NCI-H446 treated with DMSO at 0.1 percent for 48 hours (cell line): ENCODE measurements at places on chromosomes 3 and 15.
A peak's percentile ranks its signal among the peaks of the same experiment; 100 is the strongest.

- peak; percentile 78 for DNase-seq
Measured at GRCh38 chr15:66452971-66453580, 44.5 kb downstream of the SNAPC5 start.

DNA sequence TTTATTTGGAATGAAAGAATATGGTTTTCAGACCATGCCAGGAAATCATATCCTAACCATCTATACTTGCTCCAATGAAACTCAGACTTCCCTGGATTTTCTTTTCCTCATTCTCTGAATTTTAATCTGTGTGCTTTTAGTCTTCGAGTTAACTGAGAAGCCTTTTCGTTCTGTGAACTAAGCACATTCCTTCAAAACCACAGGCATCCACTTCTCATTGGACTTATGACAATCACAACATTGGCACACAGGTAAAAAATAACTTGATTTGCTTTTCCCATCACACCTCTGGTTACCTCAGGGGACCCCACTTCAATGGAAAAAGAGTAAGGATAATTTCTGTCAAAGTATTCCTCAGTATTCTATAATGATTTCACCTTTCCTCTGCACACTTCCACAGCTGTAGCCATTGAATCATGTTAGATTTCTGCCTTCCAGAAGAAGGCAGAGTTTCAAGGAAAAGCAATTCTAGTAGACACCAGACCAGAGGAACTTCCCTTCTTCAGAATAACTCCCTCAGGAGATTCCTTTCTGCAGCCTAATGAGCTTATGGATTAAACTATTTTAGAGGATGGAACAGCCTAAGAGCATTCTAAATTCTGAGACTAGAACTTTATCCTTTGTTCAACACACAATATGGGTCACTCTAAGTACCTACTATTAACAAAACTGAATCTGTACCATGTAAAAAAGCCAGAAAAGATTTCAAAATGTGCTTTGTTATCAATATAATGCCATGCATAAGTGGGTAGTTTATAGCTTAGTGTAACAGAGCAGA, 15.9 kb downstream of the COMMD2 start:
- no peak for DNase-seq

GRCh38 chr3:7543294-7543880, 682.5 kb downstream of the GRM7 start:
- DNase-seq: no peak

DNA sequence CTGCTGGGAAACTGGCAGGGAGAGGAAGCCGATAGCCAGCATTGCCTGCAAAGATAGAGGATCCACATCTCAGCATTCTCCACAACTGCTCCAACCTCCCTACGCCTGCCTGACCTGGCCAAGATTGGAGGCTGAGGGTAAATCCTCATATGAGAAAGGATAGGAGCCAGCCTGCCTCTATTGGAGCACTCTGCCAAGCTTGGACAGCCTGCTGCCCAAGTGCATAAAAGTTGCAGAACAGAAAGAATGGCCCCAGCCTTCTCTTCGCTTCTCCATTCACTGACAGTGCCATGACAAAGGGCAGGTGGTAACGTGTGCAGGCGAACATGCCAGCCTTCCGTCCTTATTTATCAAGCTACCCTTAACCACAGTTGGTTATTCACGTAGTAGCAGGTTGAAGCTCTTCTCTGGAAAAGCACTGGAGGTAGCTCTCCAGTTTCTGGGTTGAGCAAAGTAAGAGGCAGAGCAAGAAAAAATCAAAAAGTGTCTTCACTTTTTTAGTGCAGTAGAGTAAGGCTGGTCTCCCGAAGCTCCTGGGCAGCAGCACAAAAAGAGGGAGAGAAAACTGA, 4.3 kb downstream of the BMF start:
- DNase-seq: no peak

DNA sequence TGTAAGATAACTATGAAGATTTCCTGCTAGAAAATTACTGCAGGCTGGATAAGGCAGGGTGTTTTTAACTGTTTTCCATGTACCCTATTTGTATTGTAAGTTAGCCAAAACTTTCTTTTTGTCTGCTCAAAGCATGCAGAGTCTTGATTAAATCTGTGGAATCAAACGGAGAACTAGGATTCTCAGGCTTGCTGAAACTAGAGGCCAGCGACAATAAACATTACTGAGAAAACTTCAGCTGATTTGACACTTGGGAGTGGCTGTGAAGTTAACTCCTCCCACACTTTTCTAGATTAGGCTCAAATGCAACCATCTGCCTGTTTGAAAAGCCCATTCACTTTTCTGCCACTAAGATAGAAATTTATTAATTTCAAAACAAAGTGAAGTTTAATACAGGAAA, 153.2 kb upstream of the FRMD4B start:
- no peak for DNase-seq

- DNase-seq: no peak
Measured at GRCh38 chr3:34219556-34219955, 421.1 kb downstream of the PDCD6IP start.

DNA sequence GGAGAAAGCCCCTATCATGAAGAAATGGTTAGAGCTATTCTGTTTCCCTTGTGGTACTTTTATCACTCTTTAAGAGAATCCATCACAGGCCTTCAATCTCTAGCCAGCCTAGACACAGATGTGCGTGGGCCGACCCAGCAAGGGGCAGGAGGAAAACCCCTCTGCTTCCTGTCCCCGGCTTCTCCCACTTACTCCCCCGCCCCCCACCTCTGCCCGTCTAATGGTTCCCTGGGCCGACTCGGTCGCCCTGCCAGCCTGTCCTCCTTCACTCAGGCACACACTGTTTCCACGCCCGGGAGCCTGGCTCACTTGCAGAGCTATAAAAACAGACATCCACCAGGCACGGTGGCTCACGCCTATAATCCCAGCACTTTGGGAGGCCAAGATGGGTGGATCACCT, 58.3 kb upstream of the TFRC start:
- DNase-seq: no peak

GRCh38 chr3:142844339-142844977, 44.4 kb downstream of the PCOLCE2 start:
- peak; percentile 33 for DNase-seq

GRCh38 chr3:178498871-178499270, 37.4 kb upstream of the KCNMB2 start:
- no peak for DNase-seq

DNA sequence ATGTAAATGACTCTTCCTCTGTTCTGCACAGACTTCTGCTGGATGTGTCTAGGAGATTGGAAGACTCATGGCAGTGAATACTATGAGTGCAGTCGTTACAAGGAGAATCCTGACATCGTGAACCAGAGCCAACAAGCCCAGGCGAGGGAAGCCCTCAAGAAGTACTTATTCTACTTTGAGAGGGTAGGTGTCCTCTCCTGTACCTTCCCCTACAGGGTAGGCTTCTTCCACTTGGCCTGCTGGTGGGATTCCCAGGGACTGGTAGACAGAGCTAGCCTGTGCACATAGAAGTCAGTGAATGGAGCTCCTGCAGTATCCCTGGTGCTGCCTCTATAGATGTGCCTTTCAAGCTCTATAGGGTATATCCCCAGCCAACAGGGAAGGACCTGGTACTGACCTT, 10.6 kb upstream of the P4HTM start:
- no peak for DNase-seq

- peak; percentile 88 for DNase-seq
Measured at GRCh38 chr15:70111203-70112073, 13.7 kb upstream of the TLE3 start.

DNA sequence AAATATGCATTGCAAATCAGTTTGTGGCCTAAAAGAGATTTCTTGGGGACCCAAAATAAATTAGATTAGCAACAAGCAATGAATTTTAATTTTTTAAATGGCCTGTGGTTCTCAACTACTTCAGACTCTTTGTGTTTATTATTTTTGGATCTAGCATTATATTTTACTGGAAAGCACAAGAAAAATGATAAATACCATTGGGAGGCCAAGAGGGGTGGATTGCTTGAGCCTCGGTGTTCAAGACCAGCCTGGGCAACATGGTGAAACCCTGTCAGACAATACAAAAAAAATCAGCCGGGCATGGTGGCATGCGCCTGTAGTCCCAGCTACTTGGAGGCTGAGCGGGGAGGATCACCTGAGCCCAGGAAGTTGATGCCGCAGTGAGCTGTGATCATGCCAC, 13.6 kb downstream of the LACTB start:
- no peak for DNase-seq

GRCh38 chr3:37953707-37954394, 36.7 kb upstream of the VILL start:
- DNase-seq: no peak

DNA sequence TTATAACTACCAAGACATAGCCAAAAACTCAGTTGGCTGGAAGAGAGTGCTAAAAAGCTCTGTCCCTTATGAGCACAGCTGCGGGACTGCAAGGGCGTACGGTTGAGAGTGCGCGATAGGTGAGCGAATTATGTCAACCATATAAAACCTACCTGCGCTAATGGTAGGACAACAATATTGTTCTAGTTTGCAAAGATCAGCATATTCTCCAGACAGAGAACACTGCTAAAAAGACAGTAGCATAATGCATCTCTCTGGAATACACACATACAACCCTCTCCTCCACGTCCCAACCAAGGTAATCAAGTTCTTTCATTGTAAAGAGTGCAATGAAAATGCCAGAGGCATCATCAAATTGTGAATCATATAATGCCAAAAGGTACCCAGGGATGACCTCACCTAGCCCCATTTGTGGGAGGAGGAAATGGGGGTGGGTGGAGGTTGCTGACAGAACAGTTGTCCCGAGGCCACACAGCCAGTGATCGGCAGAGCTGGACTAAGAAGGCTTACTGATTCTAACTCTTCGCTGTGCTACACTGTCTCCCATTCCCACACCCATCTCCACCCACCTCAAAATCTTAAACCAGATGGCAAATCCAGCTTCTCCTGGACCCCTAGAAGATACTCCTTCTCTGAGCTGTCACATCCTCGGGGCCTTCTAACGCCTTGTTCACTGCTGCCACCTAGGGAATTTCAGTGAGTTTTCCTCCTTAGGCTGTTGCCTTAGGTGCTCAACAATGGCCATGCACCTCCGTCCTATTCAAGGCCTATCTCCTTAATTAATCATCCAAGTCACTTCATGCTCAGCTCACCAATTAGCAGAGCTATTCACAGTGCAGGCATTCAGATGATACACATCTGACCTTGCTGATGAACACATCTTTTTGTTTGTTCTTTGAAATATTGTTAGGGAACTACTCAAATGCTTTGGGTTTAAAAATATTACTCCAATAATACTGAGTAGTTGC, 60.7 kb downstream of the RPL22L1 start:
- DNase-seq: peak; percentile 26

- no peak for DNase-seq
Measured at GRCh38 chr3:53939086-53939582, 47.5 kb upstream of the SELENOK start.

GRCh38 chr3:25448750-25449692, 21.0 kb downstream of the RARB start:
- DNase-seq: peak; percentile 69

DNA sequence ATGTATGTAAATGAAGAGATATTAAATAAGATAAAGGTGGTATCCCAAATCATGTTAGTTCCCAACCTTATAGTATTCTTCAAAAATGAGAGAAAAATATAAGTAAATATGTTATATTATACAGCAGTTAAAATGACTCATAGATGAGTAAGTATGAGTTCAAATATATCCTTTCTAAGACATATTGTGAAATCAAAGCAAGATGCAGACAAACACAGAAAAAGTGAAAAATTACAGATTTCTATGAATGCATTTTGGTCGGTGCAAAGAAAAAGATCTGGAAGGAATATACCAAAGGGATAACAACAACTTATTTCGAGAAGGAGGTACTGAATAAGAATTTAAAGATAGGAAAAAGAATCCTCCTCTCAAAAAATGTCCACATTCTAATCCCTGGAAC, 181.2 kb upstream of the TTC14 start:
- DNase-seq: no peak

- DNase-seq: no peak
Measured at GRCh38 chr15:62999178-62999577, 43.4 kb upstream of the TPM1 start.

GRCh38 chr3:112362221-112362620, 29.3 kb downstream of the CD200 start:
- no peak for DNase-seq

DNA sequence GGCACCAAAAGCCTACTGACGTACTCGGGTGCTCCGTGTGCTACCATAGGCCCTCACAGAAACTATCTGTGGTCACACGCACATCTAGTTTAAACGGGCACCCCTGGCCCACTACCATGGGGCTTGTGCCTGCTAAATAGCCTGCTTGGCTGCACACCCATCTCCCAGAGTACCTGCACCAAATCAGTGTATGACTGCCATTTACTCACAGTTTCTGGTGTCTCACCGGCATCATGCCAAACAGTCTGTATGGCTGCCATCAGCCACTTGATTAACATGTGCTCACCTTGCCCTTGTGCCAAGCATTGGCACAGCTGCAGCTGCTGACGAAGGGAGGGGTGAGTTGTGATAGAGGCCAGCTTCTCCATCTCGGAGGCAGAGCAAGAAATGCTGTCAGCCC, 232.7 kb downstream of the IGSF11 start:
- peak; percentile 30 for DNase-seq

DNA sequence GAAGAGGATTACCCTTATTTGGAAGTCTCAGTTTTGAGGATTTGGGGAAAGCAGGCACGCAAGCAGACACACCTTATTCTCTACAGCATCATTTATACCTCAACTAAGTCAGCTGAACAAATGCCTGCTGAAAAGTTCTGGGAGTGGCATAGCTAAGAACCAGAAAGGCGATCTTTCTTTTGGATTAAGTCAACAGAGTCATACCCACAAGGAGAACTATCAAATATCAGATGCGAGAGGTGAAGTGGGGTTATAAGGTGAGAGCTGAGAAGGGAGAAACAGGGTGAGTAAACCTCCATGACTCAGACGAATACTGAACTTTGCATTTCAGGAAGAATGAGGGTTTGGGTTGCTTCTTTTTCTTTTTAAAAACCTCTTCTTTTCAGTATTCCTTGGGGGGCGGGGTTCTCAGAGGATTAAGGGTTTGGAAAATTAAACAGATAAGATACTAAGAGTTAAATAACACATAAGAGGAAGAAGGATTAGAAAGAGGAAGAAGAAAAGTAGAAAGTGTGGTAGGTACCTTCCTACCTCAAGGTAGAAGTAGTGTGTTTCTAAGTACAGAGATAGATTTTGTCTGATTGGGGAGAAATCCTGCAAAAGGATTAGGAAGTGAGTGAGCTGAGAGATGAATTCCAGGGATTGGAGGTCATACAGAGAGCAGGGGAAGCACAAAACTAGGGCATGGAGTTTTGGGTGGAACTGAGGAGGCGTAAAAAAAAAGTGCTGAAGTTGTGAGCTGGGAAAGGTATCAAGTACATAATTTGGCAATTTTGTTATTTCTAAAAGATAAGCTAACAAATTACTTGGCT, 41.3 kb upstream of the ICE2 start:
- no peak for DNase-seq
